ENCODE measurements at places on chromosomes 11 and 22. TPM values are rescaled to one million over a fixed set of nuclear protein-coding genes. Genes with fewer than 3 reads are reported as not detected.

DNA sequence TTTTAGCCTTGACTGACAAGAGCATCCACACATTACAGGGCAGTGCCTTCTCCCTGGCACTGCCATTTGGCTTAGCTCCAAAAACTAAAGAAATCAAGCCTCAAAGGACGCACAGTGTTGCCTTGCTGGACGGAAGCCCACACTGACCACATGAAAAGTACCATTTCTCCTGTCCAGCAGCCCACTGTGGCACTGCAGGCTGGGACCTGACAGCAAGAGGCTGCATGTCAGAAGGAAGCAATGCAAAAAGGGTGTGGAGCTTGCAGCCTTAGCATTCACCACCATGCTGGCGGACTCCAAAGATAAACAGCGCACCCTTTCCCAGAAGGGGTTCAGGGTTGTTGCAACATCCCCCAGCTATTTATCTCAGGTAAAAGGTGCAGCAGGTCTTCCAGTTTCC, 109.3 kb upstream of the BMAL1 start:
- no peak overlapping the region for H3K27ac ChIP-seq
- H3K4me3 ChIP-seq: no peak overlapping the region
- DNase-seq: no peak
- H3K27me3 ChIP-seq: peaks cover 6% of the 10 kb centered on the region

The IL17REL gene
- not detected for total RNA-seq

GRCh38 chr11:80596291-80596810, 1155.5 kb upstream of the TENM4 start:
- H3K27me3 ChIP-seq: no peaks in the 10 kb centered on the region
- H3K36me3 ChIP-seq: no peaks in the 10 kb centered on the region
- H3K4me1 ChIP-seq: no peaks in the 10 kb centered on the region

DNA sequence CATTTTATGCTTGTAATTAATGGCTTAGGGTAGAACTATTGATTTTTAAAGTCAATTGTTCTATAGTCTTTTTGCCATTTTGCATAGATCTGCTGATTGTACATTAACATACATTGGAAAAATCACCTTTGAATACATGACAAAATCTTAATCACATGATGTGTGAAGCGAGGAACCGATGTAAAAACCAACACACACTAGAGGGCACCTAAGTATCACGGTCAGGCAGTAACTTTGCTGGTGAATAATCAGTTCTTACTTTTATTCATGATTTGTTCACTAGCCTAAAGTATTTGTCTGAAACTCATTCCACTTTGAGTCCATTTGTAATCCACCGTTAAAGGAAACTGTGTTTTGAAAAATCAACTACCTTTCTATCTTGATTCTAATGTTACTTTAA, 28.2 kb downstream of the JHY start:
- H3K27ac ChIP-seq: no peak overlapping the region
- H3K4me1 ChIP-seq: no peaks in the 10 kb centered on the region
- DNase-seq: peak; percentile 38
- H3K36me3 ChIP-seq: no peaks in the 10 kb centered on the region
- H3K4me3 ChIP-seq: no peak overlapping the region

- no peaks in the 10 kb centered on the region for H3K36me3 ChIP-seq
- H3K4me3 ChIP-seq: no peak overlapping the region
- no peak overlapping the region for H3K27ac ChIP-seq
- peaks cover 39% of the 10 kb centered on the region for H3K27me3 ChIP-seq
- no peak for DNase-seq
- H3K4me1 ChIP-seq: no peaks in the 10 kb centered on the region
Measured at GRCh38 chr11:1854132-1854948, 1.5 kb downstream of the LSP1 start.

DNA sequence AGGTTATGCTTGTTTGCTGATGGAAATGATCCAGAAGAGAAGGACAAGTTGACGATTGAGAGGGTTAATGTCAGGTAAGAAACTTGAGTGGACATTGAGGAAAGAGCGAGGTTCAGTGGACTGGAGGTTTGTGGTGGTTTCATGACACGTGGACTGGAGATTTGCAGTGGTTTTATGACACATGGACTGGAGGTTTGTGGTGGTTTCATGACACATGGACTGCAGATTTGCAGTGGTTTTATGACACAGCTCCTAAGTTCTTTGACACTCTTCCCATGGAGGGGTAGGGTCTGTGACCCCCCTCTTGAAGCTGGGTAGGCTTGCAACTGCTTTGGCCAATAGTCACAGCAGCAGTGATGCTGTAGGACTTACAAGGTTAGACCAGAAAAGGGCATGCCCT, 5.4 kb upstream of the MAPK8IP2 start:
- H3K27me3 ChIP-seq: peaks cover 6% of the 10 kb centered on the region
- no peak for DNase-seq
- H3K36me3 ChIP-seq: no peaks in the 10 kb centered on the region
- no peaks in the 10 kb centered on the region for H3K4me1 ChIP-seq

The SDHD gene
- 83.2 TPM for total RNA-seq

The SMARCB1 gene
- total RNA-seq: 110 TPM

DNA sequence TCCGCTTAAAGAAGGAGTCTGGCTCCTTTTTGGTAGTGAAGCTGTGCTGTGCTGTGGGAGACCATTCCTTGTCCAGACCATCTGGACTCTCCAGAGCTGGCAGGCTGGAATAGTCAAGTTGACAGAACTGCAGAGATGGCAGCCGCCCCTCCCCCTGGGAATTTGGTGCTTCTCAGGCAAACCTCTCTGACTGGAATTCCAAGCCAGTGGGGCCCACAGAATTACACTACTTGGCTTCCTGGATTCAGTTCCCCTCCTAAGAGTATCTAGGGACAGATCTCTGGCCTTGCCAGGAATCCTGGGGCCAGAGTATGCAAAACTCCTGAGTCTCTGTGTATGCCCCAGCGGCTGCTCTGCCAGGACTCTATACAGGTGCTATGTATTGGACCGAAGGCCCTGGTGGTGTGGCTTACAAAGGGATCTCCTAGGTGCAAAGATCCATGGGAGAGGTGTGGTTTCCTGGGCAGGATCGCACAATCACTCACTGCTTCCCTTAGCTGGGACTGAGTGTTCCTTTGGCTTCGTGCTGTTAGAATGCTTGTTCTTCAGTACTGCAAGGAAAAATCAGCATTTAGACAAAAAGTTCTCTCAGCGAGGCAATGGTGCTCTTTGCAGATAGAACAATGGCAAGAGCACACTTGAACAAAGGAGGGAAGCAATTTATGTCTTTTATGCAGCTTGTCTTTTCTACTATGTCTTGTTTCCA, 86.8 kb downstream of the PRMT3 start:
- no peak overlapping the region for H3K27ac ChIP-seq
- no peaks in the 10 kb centered on the region for H3K36me3 ChIP-seq
- DNase-seq: no peak

The MPPED1 gene
- not detected for total RNA-seq

The NRXN2 gene
- 0.18 TPM for total RNA-seq

- no peak overlapping the region for H3K27ac ChIP-seq
- no peaks in the 10 kb centered on the region for H3K36me3 ChIP-seq
- H3K4me1 ChIP-seq: no peaks in the 10 kb centered on the region
Measured at GRCh38 chr22:46373159-46373558, 37.6 kb downstream of the TRMU start.

- no peak overlapping the region for H3K27ac ChIP-seq
- no peak for DNase-seq
- H3K4me1 ChIP-seq: no peaks in the 10 kb centered on the region
- no peak overlapping the region for H3K4me3 ChIP-seq
- H3K36me3 ChIP-seq: no peaks in the 10 kb centered on the region
- no peaks in the 10 kb centered on the region for H3K27me3 ChIP-seq
Measured at GRCh38 chr11:22416462-22416861, 78.3 kb downstream of the SLC17A6 start.

The INPP5J gene
- 0.28 TPM for total RNA-seq

The RASGRP2 gene
- not detected for total RNA-seq

DNA sequence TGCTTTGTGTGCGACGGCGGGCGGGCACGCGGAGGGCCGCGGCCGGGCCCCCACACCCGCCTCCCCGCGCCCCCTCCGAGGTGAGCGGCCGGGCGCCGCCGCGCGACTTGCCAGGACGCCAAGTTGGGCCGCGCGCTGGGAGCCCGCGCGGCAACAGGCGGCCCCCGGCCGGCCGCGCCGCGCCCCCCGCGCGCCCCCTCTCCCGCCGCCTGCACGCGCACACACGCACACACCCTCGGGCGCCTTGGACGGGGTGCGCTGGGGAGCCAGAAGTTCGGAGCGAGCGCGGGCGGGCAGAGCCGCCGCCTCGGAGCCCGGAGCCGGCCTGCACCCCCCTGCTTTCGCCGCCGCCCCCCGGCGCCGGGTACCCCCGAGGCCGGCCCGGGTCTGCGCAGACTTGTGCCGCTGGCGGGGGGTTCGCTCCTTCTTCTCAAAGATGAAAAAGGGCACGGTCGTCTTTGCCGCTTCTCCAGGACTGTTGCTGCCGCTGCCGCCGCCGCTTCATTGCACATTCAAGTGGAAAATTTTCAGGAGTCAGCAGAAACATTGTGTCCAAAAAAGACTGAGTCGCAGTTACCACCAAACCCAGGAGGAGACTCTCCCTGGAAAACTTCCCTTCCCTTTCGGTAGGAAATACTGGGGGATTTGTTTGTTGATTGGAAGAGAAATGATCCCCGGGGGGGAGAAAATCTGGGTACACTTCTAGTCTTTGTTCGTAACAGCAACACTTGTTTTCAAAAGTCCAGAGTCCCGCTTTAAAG, 895 bp downstream of the TEAD1 start:
- H3K4me3 ChIP-seq: peak overlapping the region; percentile 66
- H3K4me1 ChIP-seq: peaks cover 3% of the 10 kb centered on the region
- H3K36me3 ChIP-seq: peaks cover 4% of the 10 kb centered on the region
- DNase-seq: no peak
- H3K27ac ChIP-seq: peak overlapping the region; percentile 100

- H3K27ac ChIP-seq: no peak overlapping the region
- H3K36me3 ChIP-seq: no peaks in the 10 kb centered on the region
- peaks cover 16% of the 10 kb centered on the region for H3K27me3 ChIP-seq
- H3K4me1 ChIP-seq: no peaks in the 10 kb centered on the region
Measured at GRCh38 chr11:45687836-45688235, 22.4 kb upstream of the CHST1 start.

The GSTT2 gene
- 1.4 TPM for total RNA-seq

GRCh38 chr11:27310707-27311106, 52.3 kb downstream of the CCDC34 start:
- H3K27ac ChIP-seq: no peak overlapping the region
- no peaks in the 10 kb centered on the region for H3K36me3 ChIP-seq
- H3K27me3 ChIP-seq: no peaks in the 10 kb centered on the region
- no peak for DNase-seq

- H3K27ac ChIP-seq: no peak overlapping the region
- no peak overlapping the region for H3K4me3 ChIP-seq
Measured at GRCh38 chr11:72203163-72203562, 11.2 kb downstream of the FOLR1 start.

- DNase-seq: peak; percentile 21
- no peaks in the 10 kb centered on the region for H3K27me3 ChIP-seq
- H3K27ac ChIP-seq: no peak overlapping the region
- peaks cover 3% of the 10 kb centered on the region for H3K4me1 ChIP-seq
Measured at GRCh38 chr11:126546191-126546590, 190.7 kb downstream of the ST3GAL4 start.
